Stimulated activated CD8-positive, alpha-beta memory T cell treated with anti-CD3 and anti-CD28 coated beads, Interleukin-4, amount 100 ng/mL, for 4 hours (primary cell): ENCODE measurements at places on chromosomes 6 and 20.

- DNase-seq = no peak
Observed at GRCh38 chr20:13274275-13274861, 53.3 kb downstream of the ISM1 start.

DNA sequence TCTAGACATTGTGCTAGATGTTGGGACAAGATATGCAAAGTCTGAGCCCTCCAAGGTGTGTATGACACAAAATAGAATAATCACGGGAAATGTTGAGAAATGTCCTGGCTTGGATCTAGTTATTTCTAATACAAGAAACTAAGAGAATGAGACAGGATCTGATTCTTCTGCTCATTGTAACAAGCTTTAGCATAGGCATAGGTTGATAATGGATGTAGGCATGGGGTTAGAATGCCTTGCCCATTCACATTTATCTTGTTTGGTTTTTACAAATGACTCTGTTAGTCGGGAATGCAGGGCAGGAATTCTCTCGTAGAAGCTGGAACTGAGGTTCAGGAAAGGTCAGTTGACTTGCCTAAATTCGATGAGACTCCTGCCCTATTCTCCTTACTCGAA, 1.5 kb upstream of the SLC26A8 start:
- DNase-seq = no peak

- DNase-seq = no peak
Observed at GRCh38 chr20:19253916-19254820, 41.7 kb downstream of the SLC24A3 start.

DNA sequence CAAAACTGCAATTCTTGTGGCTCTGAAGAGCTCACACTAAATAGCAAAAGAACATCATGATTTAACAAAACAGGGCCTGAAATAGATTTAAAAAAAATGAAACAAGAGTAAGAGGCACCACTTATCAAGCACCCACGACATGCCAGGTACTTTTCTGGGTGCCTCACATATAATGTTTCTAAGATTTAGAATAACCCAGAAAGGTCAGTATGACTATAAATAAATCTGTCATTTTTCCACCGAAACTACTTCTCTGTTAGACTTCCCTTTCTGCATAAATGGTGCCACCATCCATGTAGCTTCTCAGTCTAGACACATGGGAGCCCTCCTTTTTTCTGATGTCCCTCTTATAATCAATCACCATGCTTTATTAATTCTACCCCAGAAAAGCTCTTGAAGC, 652.4 kb upstream of the CHD6 start:
- DNase-seq = no peak

GRCh38 chr6:32883789-32884188, 29.8 kb downstream of the PSMB9 start:
- DNase-seq = no peak

DNA sequence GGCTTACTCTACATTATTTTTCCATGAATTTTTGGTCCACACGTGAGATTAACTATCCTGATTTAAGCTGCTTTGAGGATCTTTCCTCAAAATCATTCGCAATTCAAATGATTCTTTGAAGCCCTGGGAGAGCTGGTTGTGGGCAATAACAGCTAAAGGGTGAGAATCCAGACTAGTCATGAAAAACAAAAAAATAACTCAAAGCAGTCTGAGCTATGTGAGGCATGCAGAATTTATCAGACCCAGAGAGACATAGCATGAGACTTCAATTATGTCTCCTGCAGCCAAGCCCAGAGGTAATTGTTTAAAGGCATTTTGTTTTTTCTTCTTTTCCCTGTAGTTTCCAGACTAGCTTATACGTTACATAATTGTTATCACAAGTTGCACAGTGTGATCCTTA, 517.3 kb upstream of the PTCHD4 start:
- DNase-seq = no peak

DNA sequence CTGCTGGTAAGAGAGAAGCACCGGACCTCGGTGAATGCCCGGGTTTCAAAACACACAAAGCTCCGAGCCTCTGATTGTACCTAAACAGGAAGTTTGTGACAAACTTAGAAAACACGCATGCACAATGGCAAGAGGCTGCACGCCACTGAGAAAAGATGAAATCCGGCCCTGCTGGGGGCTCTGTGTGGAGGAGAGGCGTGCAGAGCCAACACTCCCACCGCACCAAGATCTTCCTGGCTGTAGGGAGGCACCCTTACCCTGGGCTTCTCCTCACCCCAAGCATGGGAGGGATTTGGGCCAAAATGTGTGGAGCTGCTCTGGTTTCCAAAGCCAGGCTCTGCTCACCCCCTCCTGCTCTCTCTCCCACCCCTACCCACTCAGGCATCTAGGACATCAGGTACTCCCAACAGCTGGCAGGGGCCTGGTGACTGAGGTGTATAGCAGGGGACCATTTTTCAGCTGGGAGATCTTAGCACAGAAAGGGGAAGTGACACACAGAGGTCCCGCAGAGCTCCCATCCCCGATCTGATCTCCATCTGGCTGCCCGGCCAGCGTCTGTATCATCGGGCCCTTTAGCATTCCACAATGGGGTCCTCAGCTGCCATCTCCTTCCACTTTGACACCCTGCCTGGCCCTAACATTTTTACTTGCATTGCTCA, 84.2 kb downstream of the TRERF1 start:
- no peak for DNase-seq

DNA sequence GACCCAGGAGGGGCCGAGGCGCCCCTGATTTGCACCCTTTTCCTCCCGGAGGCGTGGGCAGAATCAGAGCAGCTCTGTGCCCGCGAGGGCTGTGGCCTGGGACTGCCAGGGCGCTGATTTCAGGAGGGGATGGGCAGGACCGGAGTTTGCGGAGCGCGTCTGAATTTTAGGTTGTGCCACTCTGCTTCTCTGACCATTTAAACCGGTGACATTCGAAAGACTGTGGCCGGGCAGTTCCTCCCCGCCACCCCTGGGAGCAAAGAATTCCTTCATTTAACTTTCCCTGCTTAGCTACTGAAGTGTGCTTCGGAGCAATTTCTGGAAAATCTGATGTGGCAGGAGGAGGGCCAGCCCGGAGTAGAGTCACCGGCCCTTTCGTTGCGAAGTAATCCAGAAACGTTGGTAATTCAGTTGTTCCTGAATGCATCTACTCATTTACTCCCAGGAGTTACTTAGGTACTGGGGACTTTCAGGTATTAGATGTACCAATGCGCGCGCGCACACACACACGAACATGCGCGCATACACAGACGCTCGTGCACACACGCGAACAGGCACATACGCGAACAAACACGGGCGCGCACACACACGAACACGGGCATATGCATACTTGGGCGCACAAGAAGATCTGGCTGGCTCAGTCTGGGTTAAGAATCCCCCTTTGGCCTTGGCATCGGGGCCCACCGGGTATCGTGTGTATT, 568 bp downstream of the CCDC170 start:
- DNase-seq = no peak

DNA sequence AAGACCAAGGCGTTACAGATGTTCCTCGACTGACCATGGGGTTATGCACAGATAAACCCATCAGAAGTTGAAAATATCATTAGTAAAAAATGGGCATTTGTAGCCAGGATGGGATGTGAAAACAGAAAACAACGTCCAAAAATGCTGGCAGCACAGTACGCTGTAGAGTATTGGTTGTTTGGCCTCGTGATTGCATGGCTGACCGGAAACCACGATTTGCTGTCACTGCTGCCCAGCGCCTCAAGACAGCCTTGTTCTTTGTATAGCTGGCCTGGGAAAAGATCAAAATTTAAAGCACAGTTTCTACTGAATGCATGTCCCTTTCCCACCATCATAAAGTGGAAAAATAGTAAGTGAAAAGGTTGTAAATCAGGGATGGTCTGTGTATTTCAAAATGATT, 41.9 kb downstream of the MTHFD1L start:
- no peak for DNase-seq

- no peak for DNase-seq
Observed at GRCh38 chr6:36467625-36468024, 24.8 kb downstream of the KCTD20 start.

GRCh38 chr20:21781446-21782075, 76.1 kb downstream of the PAX1 start:
- no peak for DNase-seq

DNA sequence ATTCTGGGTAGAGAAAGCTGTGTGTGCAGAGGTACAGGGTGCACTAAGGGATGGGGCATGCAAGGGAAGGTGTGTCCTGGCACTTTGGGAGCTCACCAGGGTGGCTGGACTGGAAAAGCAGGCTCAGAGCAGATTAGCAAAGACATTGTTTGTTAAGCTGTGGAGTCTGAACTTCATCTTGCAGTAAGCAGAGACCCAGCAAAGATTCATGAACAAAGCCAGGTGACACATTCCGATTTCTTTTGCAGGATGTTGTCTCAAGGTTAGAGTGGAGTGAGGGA, 28.8 kb downstream of the DUSP22 start:
- no peak for DNase-seq

DNA sequence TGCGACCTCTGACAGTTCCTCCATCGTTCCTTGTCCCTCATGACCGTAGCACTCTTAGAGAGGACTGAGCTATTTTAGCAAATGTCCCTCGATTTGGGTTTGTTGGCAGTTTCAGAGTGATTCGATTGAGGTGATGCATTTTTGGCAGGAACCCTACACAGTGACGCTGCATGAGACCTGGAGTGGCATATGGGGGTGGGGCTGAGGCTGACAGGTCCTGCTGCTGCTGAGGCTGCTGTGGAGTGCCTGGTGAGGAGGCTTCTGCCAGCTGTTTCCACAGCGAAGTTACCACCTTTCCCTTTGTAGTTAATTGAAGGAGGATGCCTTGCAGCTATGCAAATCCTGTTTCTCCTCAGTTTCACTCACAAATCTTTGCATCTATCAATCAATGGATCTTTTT, 19.8 kb downstream of the PXDC1 start:
- no peak for DNase-seq

GRCh38 chr20:57468523-57469417, 56.2 kb downstream of the CTCFL start:
- no peak for DNase-seq

- no peak for DNase-seq
Observed at GRCh38 chr20:4216142-4216735, 200.9 kb upstream of the RNF24 start.

DNA sequence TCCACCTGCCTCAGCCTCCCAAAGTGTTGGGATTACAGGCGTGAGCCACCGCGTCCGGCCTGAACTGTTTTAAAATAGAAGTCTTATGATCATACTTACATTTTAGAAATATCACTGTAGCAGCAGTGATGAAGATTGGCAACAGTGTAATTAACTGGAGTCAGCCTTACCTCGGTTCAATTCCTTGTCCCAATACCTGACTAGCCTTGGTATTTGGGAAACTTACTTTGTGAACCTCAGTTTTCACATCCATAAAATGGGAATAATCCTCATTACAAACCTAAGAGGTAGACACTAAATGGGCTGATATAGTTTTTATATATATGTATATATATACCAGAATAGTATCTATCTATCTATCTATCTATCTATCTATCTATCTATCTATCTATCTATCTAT, 19.3 kb downstream of the PHF20 start:
- no peak for DNase-seq

DNA sequence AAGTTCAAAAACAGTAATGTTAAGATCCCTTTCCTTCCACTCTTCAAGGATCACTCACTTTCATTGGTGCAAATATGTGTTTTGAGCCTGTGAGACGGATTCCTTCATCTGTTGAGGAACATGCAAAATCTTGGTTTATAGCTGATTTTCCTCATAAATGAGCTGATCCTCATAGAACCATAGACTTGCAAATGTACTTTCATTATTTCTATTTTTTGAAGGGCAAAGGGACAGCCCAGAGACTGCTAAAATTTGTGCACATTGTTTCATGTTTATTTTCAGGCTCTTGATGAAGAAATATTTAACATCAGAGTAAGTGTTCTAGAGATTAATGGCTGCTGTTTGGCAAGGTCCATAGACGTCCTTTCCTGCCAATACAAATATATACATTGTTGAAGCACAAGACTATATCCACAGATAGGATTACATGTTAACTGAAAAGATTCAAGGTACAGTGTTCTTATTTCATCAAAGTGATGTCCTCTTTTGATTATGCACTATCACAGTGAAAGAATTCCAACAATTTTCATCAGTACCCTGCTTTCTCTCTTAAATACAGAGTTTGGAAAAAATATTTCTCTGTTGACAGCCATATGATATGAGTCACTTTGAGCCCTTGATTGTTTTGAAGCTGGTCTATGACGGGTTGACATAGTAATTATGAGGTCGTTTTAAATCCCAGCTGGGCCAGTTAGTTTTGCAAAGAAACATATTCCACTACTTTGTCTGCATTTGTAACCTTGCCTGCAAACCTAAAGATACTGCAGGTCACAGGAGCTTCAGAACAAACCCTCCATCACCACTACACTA, 95.7 kb downstream of the FILIP1 start:
- no peak for DNase-seq

- DNase-seq = no peak
Observed at GRCh38 chr6:105964979-105965760, 121.0 kb upstream of the PRDM1 start.

GRCh38 chr6:315921-316752, 23.9 kb downstream of the DUSP22 start:
- no peak for DNase-seq

GRCh38 chr6:5656226-5656625, 350.5 kb downstream of the NRN1 start:
- no peak for DNase-seq

GRCh38 chr6:88910922-88911778, 52.3 kb downstream of the RNGTT start:
- no peak for DNase-seq

- no peak for DNase-seq
Observed at GRCh38 chr6:71106276-71106675, 149.4 kb upstream of the B3GAT2 start.

- DNase-seq = no peak
Observed at GRCh38 chr6:135086414-135086764, 31.8 kb upstream of the HBS1L start.

DNA sequence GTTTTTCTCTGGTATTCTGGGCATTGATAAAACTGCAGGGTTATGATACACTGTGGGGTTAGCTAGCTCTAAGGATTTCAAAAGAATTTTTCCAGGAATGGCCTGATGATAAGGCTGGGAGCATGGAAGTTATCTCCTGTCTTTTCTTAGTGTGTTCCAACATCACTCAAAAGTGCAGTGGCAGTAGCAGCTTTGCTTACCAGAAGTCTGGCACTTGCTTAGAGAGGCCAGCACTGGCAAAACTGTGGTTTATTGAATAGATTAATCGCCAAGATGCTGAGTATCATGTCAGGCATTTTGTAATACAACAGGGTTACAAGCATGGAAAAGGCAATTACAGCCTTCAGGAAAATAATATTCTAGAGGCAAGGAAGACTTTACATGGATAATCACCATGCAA, 719.5 kb upstream of the GJE1 start:
- no peak for DNase-seq

- DNase-seq = no peak
Observed at GRCh38 chr20:16287776-16288175, 285.5 kb downstream of the KIF16B start.

GRCh38 chr6:94721459-94721858, 855.9 kb upstream of the MANEA start:
- no peak for DNase-seq

- no peak for DNase-seq
Observed at GRCh38 chr6:43970913-43971775, 156.1 kb downstream of the MRPL14 start.

GRCh38 chr20:25041813-25042530, 16.0 kb downstream of the ACSS1 start:
- DNase-seq = no peak

GRCh38 chr6:143194095-143194589, 133.5 kb downstream of the AIG1 start:
- DNase-seq = no peak

GRCh38 chr20:35978041-35978513, 9.7 kb downstream of the CNBD2 start:
- DNase-seq = no peak

- DNase-seq = no peak
Observed at GRCh38 chr20:53510262-53510661, 83.4 kb downstream of the ZNF217 start.
